Stimulated activated CD4-positive, alpha-beta T cell treated with anti-CD3 and anti-CD28 coated beads, Interleukin-2, amount 100 ng/mL, for 24 hours (primary cell): ENCODE measurements at places on chromosomes 12 and 14.

GRCh38 chr12:116184763-116185162 lies 92.7 kb downstream of the MED13L start:
- DNase-seq = no peak

- DNase-seq = no peak
These were observed 97.8 kb downstream of the SPTSSA start for GRCh38 chr14:34364201-34364600.

GRCh38 chr12:56678852-56679251 lies 9.2 kb downstream of the PTGES3 start:
- no peak for DNase-seq

- peak; percentile 33 for DNase-seq
These were observed 6.7 kb downstream of the TAS2R43 start for GRCh38 chr12:11085419-11085818.

DNA sequence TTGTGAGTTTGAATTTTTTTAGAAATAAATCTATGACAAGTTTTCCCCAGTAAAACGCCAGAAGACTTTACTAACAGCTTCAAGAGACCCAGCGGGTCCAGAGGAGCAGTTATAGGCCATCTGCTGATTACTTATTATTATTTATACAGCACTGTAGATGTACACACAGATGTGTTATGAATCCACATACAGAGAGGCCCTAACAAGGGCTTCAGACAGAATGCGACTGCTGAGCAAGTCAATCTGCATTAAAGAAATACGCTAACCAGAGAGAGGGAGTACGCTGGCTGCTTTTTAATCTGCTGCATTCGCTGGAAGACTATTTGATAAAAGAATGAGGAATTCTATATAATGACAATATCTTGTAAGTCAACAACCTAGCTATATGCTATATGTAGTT lies 32.5 kb downstream of the ATF7 start:
- no peak for DNase-seq

- no peak for DNase-seq
These were observed 887.8 kb downstream of the TRHDE start for GRCh38 chr12:73159954-73160353.

DNA sequence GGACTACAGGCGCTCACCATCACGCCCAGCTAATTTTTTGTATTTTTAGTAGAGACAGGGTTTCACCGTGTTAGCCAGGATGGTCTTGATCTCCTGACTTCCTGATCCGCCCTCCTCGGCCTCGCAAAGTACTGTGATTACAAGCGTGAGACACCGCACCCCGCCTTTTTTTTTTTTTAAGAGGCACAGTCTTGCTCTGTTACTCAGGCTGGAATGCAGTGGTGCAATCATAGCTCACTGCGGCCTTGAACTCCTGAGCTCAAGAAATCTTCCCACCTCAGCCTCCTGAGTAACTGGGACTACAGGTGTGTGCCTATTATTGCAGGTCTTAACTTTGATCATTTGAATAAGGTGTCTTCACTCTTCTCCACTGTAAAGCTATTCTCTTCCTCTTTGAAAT lies 5.3 kb upstream of the GLTP start:
- no peak for DNase-seq

GRCh38 chr14:24108336-24108874 lies 6.2 kb upstream of the DCAF11 start:
- DNase-seq = no peak

DNA sequence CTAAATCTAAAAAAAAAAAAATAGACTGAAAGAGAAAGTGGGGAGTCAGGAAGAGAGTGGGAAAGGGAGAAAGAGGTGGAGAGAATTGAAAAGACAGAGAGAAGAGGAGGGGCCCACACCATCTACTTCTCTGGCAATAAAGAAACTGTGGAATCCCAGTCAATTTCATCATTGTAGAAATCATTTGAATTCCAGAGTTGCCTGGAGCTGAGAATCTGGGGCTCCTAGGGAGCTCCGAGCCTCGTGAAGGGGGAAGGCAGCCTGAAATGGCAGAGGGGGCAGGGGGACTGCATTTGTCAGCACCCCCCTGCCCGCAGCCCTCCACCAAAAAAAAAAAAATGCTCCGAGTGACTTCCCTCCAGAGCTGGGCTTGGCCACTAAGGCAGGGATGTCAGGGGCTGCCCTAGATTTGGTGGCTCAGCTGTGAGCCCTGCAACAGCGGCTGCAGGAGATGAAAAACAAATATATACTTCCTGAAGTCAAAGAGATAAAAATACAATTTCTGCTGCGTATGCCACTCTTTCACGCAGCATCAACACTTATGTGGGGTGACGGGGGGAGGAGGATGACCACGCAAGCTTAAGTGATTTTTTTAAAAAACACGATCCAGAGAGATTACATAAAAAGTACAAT lies 80.5 kb downstream of the BCL11B start:
- DNase-seq = no peak

DNA sequence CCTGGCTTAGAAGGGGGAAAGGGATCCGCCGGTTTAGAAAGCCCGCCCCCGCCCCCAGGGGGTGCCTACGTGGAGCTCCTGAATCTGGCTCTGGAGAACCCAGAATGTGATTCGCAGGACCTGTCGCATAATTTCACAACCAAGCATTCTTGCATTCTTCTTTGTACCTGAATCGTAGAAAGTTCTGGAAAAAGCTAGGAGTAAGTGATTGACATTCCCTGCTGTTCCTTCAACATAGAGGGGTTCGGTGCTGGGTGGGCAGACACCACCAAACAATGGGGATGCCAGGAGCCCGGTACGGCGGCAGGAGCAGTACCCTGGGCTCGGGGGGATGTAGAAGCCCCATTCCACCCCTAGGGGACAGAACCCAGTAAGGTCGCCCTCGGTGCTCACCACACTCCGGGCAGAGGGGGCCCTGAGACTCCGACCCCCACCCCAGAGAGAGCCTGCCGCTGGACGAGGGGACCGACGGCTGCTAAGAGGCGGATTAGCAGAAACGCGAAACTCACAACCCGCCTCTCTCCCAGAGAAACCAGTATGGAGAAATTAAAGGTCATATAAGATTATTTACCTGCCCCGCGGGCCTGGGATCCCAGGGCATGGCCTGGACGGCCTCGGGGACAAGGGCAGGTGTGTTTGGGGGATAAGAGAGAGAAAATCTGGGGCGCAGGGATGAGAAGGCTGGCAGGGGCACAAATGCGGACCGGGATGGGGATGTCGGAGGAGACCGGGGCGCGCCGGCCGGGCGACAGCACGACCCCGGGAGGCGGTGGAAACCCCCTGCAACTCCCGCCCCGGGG lies 520 bp downstream of the CSRP2 start:
- no peak for DNase-seq

- no peak for DNase-seq
These were observed 111.4 kb upstream of the TMEM132C start for GRCh38 chr12:128155571-128155970.

- no peak for DNase-seq
These were observed 428.2 kb downstream of the RAD51B start for GRCh38 chr14:68247676-68248268.

DNA sequence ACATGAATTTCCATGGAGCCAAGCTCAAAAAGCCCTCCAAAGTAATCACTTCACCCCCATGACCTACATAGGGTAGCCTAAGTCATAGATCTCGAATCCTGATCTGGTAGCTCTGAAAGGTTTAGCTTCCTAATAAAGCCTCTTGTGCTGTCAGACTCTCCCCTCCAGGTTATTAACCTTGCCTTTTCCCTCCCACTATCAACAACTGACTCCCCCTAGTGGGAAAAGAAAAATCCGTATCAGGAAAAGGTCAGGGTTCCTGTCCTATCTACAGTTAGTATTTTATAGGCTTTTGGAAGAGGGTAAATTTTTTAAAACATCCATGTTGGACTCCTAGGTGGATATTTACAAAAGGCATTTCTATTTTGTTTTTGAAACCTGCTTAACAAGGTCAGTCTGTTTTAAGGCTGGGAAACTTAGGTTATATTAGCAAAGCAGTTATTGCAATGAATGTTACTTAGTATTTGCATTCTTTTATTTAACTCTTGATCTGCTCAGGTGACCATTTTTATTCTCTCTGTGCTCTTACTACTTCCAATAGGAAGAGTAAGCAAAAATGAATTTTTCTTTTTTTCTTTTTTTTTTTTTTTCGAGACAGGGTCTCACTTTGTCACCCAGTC lies 8.0 kb downstream of the YY1 start:
- no peak for DNase-seq

- no peak for DNase-seq
These were observed 284.5 kb upstream of the E2F7 start for GRCh38 chr12:77349689-77350370.

DNA sequence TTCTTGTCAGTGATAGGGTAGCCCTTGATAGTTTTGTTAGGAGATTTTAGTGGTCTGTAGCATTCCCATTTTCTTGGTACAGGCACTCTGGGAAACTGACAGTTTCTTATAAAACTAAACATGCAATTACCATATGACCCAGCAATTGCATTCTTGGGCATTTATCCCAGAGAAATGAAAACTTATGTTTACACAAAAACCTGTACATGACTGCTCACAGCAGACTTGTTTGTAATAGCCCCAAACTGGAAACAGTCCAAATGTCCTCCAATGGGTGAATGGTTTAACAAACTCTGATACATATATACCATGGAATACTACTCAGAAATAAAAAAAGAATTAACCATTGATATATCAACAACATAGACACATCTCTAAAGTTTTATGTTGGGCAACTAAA lies 75.5 kb downstream of the BORCS5 start:
- DNase-seq = no peak
